ENCODE measurements at places on chromosomes 2 and 18. TPM values are rescaled to one million over a fixed set of nuclear protein-coding genes. Genes with fewer than 3 reads are reported as not detected.

DNA sequence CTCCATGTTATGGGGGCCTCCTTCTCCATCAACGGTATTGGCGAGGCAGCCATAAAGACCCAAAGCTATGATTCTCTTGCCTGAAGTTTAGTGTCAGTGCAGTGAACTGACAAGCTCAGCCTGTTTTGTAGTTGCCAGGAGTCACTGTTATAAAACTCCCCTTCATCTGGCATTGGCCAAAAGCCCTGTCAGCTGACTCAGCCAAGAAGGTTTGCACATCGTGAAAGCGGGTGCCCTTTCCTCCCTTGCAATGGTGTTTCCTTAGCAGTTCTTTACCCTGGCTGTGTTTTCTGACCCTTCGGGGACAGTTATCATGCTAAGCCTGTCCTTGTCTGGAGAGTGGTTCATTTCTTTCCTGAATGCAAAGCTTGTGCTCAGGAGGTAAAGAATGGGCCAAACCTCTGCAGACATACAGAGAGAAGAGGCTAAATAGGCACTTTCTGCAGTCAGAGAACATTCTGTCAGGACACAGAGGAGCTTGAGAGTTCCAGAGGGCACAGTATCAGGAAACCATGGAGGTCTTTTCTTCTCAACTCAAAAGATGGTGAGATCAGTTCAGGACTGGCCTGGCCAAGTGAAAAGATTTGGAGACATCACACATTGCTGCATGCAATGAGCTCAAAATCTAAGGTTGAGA lies 414.2 kb downstream of the ZNF521 start:
- DNase-seq: no peak

DNA sequence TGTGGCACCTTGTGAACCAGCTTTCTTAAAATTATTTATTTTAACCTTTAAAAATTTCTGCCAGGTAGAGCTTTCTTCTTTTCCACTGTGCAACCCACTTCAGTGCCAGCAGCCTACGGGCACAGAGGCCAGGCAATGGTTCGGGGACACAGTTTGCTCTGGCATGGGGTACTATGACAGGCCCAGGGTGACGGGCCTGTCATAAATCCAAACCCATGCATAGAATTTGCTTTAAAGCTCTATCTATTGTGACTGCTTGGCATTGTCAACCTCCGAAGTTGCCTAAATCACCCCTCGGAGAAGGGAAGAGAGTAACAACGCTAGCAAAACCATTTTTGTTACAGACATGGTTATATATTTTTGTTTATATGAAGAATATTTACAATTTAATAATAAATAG lies 1.5 kb downstream of the ODC1 start:
- no peak for DNase-seq

- no peak for DNase-seq
Measured at GRCh38 chr2:240585101-240585500, 1.4 kb upstream of the CAPN10 start.

DNA sequence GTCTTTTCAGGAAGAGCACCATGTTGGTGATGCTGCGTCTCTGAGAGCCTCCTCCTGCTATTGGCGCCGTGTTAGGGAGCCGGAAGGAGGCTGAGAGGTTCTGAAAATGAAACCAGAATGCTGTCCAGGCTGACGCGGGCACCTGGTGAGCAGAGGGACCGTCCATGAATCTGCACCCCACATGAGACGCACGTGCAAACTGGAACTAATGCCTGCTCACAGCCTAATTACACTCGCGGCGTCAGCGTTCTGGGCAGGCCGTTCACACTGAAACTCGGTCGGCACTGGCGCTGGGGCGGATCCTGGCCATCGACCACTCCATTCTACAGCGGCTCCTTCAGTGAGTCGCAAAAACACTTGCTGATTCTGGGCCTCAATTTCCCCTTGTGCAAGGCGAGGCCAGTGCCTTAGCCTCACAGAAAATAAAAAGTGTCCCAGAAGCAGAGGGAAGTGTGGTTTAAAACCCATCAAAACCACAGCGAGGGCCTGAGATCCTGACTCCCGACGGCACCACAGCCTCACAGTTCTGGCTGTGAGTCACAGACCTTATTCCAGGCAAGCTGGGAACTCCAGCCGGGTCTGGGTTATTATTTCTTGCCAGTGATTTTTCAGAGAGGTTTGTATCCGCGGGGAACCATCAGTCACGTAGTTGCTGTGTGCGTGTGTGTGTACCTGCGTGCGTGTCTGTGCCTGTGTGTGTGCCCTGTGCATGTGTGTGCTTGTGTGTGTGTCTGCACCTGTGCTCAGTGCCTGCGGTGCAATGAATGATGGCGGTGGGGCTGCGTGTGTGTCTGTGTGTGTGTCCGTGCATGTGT lies 49.1 kb upstream of the CTDP1 start:
- no peak for DNase-seq

The SLC5A7 gene
- 1.7 TPM for total RNA-seq

The HOXD12 gene
- 1.7 TPM for total RNA-seq

The COL4A3 gene
- 1.5 TPM for total RNA-seq
